Nephron progenitor cell (in vitro differentiated cells): ENCODE measurements at places on chromosomes 4 and X.

DNA sequence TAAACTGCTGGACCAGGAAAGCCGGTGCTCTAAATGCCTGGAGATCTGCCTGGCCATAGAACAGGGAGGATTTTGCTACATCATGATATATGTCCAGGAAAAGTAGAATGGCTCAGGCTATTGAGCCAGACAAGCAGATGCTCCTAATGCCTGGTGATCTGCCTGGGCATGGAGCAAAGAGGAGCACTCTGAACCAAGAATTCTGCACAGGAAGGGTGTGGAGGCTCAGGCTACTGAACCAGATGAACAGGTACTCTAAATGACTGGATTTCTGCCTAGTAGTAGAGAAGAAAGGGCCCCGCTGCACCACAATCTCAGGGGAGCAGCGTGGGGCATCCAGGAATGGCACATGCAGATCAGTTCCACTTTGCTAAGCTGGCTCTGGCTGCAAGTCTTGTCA is 607.9 kb downstream of the ANKRD50 start:
- DNase-seq = no peak

DNA sequence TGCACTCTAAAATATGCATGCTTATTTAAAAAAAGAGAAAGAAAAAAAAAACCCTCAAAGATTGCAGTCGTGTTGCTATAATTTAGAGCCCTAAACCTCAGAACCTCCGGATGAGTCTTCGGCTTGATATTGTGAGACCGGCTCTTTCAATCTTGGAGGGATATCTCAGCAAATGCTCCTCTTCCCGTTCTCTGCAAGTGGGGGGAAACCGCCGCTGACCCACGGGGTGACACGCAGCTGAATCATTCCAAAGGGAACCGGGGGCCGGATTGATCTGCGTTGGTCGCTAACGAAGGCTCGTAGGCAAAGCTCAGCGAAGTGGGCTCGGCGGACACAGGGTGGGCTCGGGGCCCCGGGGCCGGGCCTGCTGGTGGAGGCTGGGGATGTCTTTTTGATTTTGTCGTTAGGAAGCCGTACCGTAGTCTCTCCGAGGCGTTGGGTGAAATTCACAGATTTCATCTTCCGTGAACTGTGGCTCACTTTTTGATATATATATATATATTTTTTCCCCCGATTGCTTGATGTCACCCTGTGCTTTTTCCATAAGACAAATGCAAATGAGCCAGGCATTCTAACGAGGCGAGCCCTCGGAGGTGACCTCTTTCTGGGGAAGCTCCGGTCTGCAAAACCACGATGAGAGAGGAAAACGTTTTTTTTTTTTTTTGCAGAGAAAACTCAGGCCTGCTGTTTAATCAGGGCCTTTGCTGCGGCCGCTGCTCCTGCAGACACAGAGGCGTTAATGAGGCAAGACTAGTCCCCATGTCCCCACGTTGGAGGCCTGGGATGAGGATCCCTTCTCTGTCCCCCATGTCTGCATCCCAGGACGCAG is 110.7 kb upstream of the PPP2R3B start:
- no peak for DNase-seq

GRCh38 chr4:128782076-128782715 is 27.3 kb upstream of the JADE1 start:
- no peak for DNase-seq

- DNase-seq = no peak
Observed at GRCh38 chrX:133159205-133159604, 58.9 kb downstream of the TFDP3 start.

DNA sequence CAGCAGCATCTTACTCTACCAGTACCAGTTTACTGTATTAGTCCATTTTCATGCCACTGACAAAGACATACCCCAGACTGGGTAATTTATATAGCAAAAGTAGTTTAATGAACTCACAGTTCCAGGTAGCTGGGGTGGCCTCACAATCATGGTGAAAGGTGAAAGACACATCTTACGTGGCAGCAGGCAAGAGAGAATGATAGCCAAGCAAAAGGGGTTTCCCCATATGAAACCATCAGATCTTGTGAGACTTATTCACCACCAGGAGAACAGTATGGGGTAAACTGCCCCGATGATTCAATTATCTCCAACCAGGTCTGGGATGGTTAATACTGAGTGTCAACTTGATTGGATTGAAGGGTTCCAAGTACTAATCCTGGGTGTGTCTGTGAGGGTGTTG is 69.3 kb downstream of the YIPF6 start:
- DNase-seq = no peak

- DNase-seq = no peak
Observed at GRCh38 chr4:10074767-10075105, 41.9 kb downstream of the WDR1 start.

DNA sequence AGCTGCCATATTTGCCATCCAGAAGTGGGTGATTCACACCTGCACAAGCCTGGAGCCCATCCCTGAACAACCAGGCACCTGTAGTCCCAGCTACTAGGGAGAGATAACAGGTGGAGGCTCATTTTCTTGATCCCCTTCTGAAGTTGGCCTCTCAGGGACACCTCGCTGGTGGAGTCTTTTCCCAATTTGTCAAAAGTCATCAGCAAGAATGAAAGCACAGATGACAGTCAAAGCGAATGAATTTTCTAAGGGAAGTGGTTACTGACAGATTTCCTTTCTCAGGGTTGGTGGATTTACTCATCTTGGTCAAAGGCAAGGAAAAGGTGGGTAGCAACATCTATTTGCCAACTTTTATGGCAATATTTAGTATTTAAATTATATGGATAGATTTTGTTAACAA is 36.5 kb downstream of the FGFBP1 start:
- DNase-seq = no peak
